Endodermal cell (in vitro differentiated cells): ENCODE measurements at places on chromosomes 2 and 18. TPM values are rescaled to one million over a fixed set of nuclear protein-coding genes. Genes with fewer than 3 reads are reported as not detected.

DNA sequence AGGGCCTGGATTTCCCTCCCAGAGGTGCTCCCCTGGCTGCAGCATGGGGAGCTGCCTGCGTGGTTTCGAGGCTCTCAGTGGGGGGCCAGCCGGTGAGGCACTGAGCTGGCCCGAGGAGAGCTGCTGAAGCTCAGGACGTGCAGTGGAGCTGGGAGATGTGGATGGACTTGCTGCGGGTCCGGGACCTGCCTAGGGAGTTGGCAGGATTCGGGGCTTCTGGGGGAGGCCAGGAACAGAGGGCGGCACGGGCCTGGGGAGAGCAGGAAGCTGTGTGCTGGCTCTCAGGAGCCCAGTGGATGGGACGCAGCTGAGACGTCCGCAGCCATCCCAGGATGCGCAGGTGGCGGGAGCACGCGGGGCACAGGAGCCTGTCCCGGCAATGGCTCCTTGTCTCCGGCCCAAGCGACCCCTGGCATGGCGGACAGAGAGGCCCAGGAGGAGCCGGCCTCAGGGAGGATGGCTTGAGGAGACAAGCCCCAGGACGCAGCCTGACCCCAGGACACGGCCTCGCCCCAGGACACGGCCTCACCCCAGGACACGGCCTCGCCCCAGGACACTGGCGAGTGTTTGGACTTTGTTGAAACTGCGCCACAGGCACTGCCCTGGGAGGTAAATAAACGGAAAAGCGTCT lies 116.1 kb downstream of the NFATC1 start:
- no peaks in the 10 kb centered on the region for H3K27me3 ChIP-seq
- H3K4me1 ChIP-seq: peaks cover 12% of the 10 kb centered on the region
- DNase-seq: peak; percentile 55
- H3K36me3 ChIP-seq: no peaks in the 10 kb centered on the region
- no peak overlapping the region for H3K27ac ChIP-seq
- H3K4me3 ChIP-seq: no peak overlapping the region

Gene NGEF
- total RNA-seq: 2.8 to 3.9 TPM (median 2.9 TPM) in 3 replicates

Gene C2orf80
- total RNA-seq: not detected in 3 replicates

DNA sequence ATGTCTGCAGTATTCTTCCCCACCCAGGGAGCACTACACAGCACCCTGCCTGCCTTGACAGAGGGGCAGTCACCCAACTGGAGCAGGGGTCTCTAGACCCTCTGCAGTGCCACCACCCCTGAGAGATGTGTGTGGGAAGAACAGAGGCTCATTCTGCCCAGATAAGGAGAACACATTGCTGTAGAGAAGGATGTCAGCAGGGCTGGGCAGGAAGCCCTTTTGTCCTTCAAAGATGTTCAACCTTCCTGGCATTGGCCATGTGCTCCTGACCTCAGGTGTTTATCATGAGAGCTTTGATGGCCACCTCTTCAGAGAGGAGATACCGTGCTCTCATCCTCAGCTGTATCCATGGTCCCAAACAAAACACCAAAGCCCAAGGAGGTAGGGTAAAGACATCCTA lies 4.6 kb upstream of the TEX51 start:
- H3K27ac ChIP-seq: no peak overlapping the region
- no peak for DNase-seq
- no peaks in the 10 kb centered on the region for H3K4me1 ChIP-seq
- no peaks in the 10 kb centered on the region for H3K36me3 ChIP-seq
- H3K27me3 ChIP-seq: no peaks in the 10 kb centered on the region

Gene CHAC2
- 0.73 to 5.9 TPM (median 4.8 TPM) in 3 replicates for total RNA-seq

Gene GATA6
- 106 to 288 TPM (median 113 TPM) in 3 replicates for total RNA-seq

Gene DUSP19
- total RNA-seq: 1.7 and 2.2 TPM in 2 replicates

Gene BOLL
- total RNA-seq: not detected in 3 replicates

- no peak overlapping the region for H3K27ac ChIP-seq
- no peak for DNase-seq
- no peaks in the 10 kb centered on the region for H3K4me1 ChIP-seq
These were observed 272.2 kb downstream of the C1D start for GRCh38 chr2:67790622-67791021.

Gene EMILIN1
- 2.1 and 2.5 TPM in 2 replicates for total RNA-seq

- no peak for DNase-seq
- no peak overlapping the region for H3K27ac ChIP-seq
- H3K4me1 ChIP-seq: peaks cover 7% of the 10 kb centered on the region
- no peaks in the 10 kb centered on the region for H3K27me3 ChIP-seq
- no peaks in the 10 kb centered on the region for H3K36me3 ChIP-seq
- no peak overlapping the region for H3K4me3 ChIP-seq
These were observed 1162.7 kb upstream of the ZEB2 start for GRCh38 chr2:145682546-145683157.

Gene GPR45
- not detected in 3 replicates for total RNA-seq

- H3K4me3 ChIP-seq: no peak overlapping the region
- H3K36me3 ChIP-seq: no peaks in the 10 kb centered on the region
- no peak overlapping the region for H3K27ac ChIP-seq
- no peak for DNase-seq
- H3K27me3 ChIP-seq: peaks cover 9% of the 10 kb centered on the region
- no peaks in the 10 kb centered on the region for H3K4me1 ChIP-seq
These were observed 32.8 kb upstream of the BIN1 start for GRCh38 chr2:127139766-127140165.

DNA sequence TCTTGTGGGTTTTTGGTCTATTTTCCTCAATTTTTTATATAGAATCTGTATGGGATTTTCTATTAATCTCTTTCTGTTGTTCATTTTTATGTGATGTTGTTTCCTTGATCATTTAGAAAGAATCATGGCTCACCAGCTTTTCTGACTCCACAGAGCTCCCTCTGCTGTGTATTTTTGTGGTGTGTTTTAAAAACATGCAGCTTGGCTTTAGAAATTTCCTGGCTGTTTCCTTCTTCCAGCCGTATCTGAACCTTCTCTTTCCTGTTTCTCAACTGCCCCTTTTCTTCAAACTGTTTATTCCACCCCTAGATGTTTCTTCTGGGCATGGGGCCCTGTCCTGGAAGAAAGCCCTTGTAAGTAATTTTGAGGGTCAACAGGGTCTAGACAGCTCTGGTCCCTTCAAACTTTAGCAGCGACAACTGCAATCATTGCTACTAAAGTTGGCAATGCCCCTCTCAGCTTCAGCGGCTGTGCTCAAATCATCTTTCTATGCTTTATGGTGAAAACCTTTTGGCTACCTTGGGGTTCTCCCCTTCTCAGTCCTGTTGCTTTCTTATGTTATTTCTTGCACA lies 17.6 kb upstream of the COPS8 start:
- H3K36me3 ChIP-seq: no peaks in the 10 kb centered on the region
- H3K27ac ChIP-seq: no peak overlapping the region
- no peak for DNase-seq
- peaks cover under 1% of the 10 kb centered on the region for H3K4me1 ChIP-seq

DNA sequence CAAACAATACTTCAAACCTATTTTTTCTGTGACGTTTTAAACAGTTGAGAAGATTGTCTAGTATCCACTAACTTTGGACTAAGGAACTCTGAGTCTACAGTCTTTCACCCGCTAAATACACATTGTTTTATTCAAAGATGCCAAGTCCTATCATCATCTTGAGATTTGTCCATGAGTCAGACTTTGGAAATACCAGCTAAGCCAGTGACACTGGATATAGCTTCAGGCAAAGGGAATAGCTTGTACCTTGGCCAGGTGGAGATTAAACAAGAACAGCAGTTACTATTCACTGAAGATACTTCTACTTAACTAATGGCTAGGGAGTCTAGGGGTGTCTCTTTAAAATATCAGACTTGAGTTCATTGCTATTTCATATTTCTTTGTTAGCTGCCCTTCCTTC lies 137.5 kb downstream of the COMMD1 start:
- no peak for DNase-seq
- H3K36me3 ChIP-seq: no peaks in the 10 kb centered on the region
- H3K27me3 ChIP-seq: no peaks in the 10 kb centered on the region

Gene INHA
- 0.48 and 0.88 TPM in 2 replicates for total RNA-seq

- no peak overlapping the region for H3K4me3 ChIP-seq
- DNase-seq: no peak
- H3K27me3 ChIP-seq: no peaks in the 10 kb centered on the region
- no peak overlapping the region for H3K27ac ChIP-seq
- peaks cover 4% of the 10 kb centered on the region for H3K4me1 ChIP-seq
These were observed 89.6 kb downstream of the TGFA start for GRCh38 chr2:70463997-70464396.

Gene PDIA6
- total RNA-seq: 402 and 408 TPM in 2 replicates
